Cardiac fibroblast (primary cell): ENCODE measurements at places on chromosomes 3 and 15.

DNA sequence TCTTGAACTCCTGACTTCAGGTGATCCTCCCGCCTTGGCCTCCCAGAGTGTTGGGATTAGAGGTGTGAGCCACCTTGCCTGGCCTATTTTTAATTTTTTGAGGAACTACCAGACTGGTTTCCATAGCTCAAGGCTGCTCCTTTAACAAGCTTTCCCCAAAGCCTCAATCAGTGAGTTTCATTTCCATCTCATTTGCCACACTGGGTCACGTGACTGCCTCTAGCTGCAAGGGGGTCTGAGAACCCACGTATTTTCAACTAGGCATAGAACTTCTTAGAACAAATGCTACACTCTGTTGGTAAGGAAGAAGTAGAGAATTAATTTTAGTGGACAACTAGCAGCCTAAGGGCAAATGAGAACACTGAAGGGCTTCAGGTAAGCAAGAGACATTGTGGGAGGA is 3.1 kb upstream of the CD276 start:
- DNase-seq: no peak

DNA sequence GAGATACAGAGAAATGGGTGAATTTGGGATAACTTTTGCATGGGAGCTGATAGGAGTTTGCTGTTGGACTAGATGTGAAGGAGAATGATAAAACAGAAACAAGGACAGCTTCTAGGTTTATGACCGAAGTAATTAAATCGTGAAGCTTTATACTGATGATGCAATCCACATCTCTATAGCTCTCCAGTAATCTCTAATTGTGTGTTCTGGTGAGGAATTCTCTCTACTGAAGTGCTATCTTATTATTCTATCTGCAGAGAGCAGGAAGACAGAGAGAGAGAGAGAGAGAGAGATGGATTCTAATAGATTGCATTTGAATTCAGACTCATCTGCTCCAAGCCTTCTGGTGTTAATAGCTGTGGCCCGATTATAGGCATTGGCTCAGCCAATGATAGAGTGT is 113.5 kb upstream of the FRMD4B start:
- no peak for DNase-seq

DNA sequence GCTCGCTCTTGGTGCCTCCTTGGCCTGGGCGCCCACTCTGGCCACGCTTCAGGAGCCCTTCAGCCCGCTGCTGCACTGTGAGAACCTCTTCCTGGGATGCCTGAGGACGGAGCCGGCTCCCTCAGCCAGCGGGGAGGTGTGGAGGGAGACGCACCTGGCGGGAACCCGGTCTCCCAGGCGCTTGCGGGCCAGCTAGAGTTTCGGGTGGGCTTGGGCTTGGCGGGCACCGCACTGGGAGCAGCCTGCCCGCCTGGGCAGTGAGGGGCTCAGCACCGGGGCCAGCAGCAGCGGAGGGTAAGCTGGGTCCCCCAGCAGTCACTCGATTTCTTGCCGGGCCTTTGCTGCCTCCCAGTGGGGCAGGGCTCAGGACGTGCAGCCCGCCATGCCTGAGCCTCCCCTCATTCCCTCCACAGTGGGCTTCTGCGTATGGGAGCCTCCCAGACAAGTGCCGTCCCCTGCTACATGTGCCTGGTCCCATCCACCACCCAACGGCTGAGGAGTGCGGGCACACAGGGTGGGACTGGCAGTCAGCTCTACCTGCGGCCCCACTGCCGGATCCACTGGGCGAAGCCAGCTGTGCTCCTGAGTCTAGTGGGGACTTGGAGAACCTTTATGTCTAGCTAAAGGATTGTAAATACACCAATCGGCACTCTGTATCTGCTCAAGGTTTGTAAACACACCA is 708.7 kb downstream of the VGLL3 start:
- no peak for DNase-seq

GRCh38 chr15:58762731-58763130 is 8.4 kb upstream of the MINDY2 start:
- DNase-seq: no peak

DNA sequence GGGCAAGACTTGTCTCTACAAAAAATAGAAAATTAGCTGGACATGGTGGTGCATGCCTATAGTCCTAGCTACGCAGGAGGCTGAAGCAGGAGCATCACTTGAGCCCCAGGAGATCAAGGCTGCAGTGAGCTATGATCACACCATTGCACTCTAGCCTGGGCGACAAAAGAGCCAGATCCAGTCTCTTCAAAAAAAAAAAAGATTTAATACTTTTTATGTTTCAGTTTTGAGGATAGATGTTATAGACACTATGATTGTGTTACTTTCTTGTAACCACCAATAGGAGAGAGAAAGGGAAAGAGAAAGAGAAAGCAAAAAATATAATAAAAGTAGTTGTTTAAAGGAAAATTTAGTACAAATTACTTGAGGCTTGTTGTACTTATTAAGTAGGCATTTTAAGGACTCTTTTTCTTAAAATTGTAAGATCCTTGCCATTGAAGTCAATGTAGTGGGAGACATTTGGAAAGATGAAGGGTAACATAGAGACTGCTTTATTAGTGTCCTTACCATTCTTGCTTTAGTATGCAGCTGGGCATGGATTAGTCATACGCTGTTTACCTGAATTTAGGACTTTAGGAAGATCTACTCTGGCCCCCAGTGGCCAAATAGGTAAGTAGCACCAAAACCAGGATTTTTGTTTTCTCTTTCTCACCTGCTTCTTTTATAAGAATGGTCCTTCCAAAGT is 35.1 kb upstream of the ZDHHC23 start:
- DNase-seq: peak; percentile 83

GRCh38 chr3:44886561-44886960 is 12.2 kb downstream of the TGM4 start:
- DNase-seq: no peak
